ENCODE measurements at places on chromosomes 7 and 10.

DNA sequence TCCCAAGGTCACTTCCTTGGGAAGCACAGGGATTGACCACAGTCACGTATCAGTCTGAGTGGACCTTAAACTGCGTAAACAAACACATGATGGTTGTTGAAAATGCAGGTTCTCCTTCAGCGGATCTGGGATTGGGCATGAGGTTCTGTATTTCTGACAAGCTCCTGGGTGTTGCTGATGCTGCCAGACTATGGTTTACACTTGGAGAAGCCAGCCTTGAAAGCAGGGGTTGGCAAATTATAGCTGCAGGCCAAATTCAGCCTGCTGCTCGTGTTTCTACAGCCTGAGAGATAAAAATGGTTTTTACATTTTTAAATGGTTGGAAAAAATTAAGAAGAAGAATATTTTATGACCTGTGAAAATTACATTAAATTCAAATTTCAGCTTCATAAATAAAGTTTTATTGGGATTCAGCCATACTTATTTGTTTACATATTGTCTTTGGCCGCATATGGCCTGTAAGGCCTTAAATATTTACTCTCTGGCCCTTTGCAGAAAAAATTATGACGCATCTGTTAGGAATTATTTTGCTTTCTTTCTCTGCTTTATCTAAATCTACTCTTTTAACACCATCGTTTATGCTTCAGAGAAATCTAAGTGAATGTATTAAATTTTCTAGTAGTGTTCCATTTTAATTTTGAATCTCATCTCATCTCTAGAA is 109.6 kb downstream of the SH2D4B start:
- DNase-seq: no peak

DNA sequence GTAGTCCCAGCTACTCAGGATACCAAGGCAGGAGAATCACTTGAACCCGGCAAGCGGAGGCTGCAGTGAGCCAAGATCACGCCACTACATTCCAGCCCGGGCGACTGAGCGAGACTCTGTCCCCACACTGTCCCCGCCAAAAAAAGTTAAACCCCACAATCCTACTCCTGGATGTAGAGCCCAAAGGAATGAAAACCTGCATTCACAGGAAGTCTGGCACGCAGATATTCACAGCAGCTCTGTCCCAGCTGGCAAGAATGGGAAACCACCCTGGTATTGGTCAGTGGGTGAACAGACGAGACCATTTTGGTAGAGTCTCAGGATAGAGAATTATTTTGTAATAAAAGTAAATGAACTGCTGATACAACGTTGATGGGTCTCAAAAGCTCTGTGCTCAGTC is 225.2 kb downstream of the MAD1L1 start:
- DNase-seq: no peak

- no peak for DNase-seq
Measured at GRCh38 chr10:51405580-51406351, 293.6 kb downstream of the CSTF2T start.

DNA sequence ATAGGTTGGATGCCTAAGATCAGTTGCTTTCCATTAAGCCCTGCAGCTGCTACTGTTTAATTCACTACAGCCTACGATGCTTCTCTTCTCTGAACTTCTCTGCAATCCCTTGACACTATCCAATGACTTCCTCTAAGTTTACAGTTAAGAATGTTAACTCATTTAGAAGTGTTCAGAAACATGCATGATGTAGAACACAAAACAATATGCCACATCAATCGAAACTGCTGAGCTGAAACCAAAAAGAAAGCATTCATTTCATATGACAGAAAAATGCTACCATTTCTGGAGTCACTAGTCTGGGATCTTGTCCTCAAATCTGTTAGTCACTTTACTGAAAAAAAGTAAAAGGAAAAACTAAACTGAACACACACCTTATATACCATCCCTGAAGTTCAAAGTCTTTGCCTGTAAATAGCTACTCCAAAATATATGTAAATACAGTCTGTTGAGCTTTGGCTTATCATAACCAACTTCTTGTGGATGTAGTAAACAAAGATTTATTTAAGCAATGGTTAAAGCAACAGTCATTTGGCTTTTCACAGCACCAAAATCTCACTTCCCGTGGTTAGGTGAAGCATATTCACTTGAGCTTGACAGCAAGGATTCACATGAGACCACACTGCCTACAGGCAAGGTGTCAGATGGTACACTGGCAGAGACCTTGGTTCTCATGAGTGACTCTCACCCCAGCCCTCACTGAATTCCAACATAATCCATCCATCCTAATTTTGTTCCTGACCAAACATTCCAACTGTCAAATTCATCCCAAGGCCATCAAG is 187.0 kb downstream of the PPP1R17 start:
- no peak for DNase-seq

DNA sequence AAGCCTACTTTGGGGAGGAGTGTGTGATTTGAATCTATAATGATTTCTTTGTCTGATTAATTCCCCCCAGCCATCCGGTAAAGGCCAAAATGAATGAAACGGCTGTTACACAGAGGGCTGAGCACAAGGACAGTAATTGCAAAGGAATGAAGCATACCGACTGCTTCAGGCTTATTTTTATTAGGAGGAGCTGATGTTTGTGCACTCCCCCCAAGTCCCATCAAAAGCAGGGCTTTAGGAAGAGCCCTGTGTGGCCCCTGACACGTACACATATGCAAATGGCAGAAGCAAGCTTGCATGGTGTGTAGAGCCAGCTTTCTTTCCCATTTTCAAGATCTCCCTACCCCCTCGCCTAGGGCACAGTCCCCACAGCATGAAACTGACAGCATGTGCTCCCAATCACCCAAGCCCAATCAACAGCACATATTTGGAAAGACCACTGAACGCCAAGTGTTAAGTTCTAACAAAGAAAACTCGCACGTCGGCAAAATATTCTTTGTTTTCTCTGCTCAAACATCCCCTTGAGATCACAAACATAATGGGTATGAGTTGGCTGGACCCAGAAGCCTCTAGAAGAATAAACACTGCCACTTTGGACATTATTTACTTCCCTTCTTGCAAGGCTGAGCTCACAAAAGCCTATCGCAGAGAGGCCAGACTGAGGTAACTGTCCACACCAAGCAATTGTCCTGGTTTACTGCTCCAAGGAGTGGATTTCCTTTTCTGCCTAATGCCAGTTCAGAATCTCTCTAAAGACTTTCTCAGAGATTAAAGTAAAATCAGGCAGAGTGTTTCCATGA is 143.0 kb downstream of the CUBN start:
- DNase-seq: no peak

- no peak for DNase-seq
Measured at GRCh38 chr7:32458025-32458424, 32.2 kb downstream of the LSM5 start.

GRCh38 chr7:28579571-28579970 is 167.3 kb downstream of the CREB5 start:
- DNase-seq: no peak

GRCh38 chr10:92946491-92946890 is 98.2 kb downstream of the EXOC6 start:
- DNase-seq: no peak

DNA sequence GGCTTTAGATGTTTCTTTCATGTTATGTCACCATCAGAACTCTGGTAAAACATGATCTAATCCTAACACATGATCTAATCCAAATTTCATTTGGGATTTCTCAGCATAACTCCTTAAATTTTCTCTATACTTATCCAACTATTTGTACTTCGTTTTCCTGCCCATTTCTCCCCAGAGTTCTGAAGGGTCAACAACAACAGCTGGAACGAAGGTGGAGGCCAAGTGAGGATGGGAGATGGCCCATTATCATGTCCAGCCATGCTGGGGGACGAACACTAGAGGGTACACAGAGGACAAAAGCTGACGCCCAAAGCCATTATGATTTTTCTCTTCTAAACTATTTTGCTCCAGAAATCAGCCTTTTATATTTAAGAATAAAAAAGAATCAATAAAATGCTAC is 185.4 kb downstream of the DOCK4 start:
- DNase-seq: no peak

DNA sequence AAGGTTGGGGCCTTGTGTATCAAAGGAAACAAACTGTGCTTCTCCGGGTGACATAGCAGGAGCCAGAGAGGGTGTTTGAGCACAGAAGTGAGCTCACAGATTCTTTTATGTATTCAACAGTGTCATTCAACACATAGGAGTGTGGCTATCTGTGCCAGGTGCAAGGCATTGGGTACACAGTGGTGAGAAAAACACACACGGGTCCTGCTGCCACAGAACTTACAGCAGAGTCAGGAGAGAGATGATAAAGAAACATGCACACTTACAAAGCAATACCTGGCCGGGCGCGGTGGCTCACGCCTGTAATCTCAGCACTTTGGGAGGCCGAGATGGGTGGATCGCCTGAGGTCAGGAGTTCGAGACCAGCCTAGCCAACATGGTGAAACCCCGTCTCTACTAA is 16.3 kb upstream of the ECHDC3 start:
- DNase-seq: no peak

DNA sequence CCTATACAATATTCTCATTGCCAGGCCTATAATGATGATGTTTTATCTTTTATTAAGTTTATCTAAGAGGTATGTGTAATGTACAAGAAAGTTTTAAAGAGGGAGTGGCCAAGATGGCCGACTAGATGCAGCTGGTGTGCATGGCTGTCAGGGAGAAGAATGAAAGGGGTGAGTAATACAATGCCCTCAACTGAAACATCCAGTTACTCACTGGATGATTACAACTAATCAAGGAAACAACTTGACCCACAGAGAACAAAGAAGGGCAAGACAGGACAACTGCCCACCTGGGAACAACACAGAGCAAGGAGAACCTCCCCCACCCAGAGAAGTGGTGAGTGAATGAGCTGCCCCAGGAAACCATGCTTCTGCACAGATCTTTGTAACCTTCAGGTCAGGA is 880.0 kb upstream of the LRRTM3 start:
- no peak for DNase-seq

GRCh38 chr7:149598721-149599308 is 101.2 kb upstream of the ZNF746 start:
- no peak for DNase-seq

DNA sequence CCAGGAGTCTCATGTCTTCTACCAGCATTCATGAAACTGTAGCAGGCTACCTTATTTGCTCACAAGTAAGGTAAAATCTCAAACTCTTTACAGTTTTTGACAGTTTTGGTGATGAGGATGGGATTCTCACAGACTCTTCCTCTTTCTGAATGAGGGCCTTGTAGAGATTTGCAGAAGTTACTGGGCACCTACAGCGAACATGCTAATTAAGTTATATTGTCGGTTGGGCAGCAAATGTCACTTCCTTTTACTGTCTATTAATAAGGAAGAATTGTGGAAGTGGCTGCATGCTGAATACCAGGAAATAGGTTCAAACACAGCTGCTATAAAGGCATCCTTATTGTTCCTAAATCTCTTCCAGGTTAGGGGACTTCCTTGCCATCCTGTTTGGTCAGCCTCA is 189.6 kb downstream of the DNAJC1 start:
- DNase-seq: no peak

DNA sequence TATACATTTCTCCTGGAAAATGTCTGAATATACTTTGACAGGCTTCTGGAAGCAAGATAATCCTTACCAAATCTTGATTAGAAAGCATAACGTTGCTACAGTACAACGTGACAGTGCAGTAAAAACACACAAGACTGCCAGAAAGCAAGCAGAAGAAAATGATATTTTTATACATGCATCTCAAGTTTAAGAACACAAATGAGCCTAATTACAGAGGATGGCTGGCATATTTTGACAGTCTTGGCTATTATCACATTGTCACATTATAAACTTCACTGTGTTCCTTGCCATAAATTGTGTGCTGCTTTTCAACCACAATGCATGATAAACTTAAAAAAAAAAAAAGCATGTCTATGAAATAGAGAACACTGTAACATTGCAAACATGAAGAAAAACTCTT is 4.3 kb downstream of the IKZF5 start:
- no peak for DNase-seq

GRCh38 chr10:6119423-6119822 is 30.6 kb downstream of the RBM17 start:
- DNase-seq: no peak

DNA sequence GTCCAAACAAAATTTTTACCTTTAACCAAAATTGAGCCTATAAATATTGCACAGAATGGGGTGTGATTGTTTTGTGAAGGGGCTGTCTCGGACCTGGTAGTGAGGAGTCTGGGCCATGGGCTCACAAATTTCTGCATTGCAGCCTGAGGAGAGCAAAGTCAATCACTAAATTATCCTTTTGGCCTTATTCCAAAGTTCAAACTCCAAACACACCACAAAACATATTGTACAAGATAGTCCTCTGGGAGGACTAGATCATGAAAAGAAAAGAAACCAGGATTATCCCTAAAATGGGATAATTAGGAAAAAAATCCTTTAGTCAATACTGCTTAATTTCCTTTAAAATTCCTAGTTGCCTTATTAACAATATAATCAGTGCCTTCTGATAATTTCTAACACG is 115.5 kb downstream of the BUB3 start:
- no peak for DNase-seq

DNA sequence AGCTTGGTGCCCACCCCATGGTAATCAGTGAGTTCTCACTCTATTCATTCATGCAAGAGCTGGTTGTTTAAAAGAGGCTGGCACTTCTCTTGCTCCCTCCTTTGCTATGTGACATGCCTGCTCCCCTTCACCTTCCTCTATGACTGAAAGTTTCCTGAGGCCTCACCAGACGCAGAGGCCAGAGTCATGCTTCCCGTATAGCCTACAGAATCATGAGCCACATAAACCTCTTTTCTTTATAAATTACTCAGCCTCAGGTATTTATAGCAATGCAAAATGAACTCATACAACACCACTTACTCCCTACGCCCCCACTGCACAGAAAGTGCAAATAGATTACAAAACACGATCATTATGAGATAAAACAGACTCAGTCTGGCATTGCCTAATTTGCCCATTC is 39.0 kb downstream of the SEC61G start:
- DNase-seq: no peak

- DNase-seq: no peak
Measured at GRCh38 chr7:67604461-67605386, 608.1 kb downstream of the TYW1 start.

DNA sequence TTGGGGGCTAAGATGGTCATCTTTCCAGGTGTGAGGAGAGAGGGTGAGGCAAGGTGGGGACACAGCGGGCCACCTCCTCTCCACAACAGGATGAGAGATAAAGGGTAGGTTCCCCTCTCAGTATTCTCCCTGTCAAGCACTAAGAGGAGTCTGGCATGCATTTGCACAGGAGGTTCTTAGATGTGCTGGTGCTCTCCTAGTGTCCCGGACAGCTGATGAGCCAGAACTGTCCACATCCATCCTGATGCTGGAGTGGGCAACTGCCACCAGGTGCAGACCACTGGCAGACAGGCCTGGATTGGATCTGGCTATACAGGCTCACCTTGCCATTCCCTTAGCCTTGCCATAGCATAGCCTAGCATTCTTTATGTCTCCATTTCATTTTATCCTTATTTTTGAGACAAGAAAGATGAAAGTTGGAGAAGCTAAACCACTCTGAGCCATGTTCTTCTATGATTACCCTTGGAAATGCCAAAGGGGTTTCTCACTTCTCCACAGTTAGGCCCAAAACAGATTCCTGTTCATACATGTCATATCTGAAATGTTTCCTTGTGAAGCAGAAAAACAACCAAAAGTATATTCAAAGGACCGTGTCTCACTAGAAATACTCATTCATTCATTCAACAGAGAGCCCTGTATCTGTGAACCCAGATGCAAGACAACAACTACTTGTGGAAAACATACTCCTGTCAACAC is 48.8 kb upstream of the ANTXRL start:
- DNase-seq: no peak
